HuH-7 (cell line): ENCODE measurements at places on chromosomes 7 and 10.
A peak's percentile ranks its signal among the peaks of the same experiment; 100 is the strongest.

DNA sequence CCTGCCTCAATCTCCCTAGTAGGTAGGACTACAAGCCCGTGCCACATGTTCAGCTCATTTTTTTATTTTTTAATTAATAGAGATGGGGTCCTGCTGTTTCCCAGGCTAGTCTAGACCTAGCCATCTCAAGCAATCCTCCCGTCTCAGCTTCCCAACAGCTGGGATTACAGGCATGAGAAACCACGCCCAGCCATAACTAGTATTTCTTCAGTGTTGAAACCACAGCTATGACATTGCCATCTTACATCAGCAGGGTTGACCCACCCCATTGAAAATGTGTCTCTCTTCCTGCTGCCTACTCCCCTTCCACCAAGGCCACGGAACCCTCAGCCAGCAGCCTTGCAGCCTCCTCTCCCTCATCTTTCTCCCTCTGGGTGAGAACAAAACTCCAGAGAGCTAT is 62.1 kb upstream of the ZNF746 start:
- DNase-seq = no peak

- DNase-seq = no peak
Measured at GRCh38 chr7:95578299-95578855, 17.9 kb downstream of the PDK4 start.

- DNase-seq = no peak
Measured at GRCh38 chr7:29763266-29763665, 43.0 kb upstream of the WIPF3 start.

- DNase-seq = no peak
Measured at GRCh38 chr10:100362570-100363496, 15.8 kb downstream of the SCD start.

- no peak for DNase-seq
Measured at GRCh38 chr10:91761721-91762120, 36.5 kb upstream of the TNKS2 start.

- no peak for DNase-seq
Measured at GRCh38 chr7:116354171-116354545, 143.8 kb downstream of the TES start.

DNA sequence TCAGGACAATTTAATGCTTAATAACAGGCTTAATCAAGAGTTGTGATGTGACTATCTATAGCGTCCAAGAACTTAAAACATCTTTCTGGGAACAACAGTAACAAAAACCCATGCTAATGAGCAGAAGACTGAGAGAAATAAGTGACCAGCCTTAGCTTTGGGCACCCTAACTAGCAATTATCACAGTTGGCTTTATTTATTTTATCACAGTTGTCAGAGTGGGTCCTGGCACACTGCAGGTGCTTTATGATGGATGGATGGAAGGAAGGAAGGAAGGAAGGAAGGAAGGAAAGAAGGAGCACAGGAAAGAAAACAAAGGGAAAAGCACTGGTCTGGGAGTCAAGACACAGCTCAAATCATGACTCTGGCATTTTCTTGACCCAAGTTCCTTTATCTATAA is 181.1 kb downstream of the SKAP2 start:
- no peak for DNase-seq

DNA sequence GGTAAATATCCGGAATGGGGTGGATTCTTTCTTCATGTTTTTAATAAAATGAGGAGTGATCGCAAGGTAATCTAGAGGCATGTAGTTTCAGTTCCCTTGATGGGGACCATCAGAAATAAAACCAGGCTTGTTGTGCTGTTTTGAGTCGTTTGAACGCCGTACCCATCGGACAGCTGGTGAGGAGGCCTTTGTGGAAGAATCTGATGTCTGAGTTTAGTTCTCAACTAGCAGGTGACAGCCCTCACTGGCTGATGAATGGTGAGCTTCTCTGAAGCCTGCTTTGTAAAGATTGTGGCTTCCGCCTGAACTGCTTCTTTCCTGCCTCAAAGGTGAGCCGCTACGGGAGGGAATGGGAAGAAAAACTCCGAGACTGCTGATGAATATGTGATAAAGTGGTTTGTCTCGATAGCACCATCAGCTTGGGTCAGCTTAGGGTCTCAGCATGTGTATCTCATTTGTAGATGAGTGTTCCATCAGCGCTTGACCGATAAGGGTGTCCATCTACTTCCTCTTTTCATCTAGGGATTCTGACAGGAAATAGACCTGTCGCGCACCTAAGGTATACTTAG is 977 bp downstream of the TMEM248 start:
- DNase-seq = peak; percentile 45

GRCh38 chr10:107081644-107082043 is 82.9 kb downstream of the SORCS1 start:
- no peak for DNase-seq

DNA sequence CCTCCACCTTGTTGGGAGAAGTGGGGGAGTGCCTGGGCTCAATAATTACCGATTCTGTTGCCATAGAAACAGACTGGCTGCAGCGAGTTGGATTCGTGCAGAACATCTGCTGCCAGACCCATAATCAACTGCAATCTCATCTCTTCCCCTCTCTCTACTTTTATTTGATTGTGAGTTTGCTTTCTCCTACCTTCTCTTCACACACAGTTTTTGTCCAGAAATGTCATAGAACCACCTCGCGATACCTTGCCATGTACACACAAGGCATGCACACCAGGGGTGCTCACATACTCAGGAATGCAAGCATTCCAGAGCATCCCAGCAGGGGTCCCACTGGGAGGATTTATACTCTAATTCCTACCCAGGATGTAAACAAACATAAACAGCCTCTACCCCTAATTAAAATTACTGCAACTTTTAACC is 262.2 kb upstream of the AOAH start:
- peak; percentile 59 for DNase-seq

DNA sequence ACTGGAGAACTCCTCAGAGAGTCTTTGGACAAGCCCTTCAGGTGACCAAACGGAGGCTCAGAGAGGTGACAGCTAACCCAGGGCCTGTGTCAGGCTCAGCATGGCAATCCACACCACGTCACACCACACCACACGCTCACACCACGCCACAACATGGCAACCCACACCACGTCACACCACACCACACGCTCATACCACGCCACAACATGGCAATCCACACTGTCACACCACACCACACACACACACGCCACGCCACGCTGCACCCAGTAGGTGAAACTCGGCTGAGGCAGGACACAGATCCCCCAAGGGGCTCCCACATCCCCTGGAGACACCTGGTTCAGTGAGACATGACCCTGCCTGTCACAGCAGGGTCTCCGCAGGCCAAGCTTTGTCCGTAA is 107.3 kb downstream of the PDGFA start:
- no peak for DNase-seq

GRCh38 chr7:40822861-40823260 is 688.1 kb downstream of the SUGCT start:
- DNase-seq = no peak

DNA sequence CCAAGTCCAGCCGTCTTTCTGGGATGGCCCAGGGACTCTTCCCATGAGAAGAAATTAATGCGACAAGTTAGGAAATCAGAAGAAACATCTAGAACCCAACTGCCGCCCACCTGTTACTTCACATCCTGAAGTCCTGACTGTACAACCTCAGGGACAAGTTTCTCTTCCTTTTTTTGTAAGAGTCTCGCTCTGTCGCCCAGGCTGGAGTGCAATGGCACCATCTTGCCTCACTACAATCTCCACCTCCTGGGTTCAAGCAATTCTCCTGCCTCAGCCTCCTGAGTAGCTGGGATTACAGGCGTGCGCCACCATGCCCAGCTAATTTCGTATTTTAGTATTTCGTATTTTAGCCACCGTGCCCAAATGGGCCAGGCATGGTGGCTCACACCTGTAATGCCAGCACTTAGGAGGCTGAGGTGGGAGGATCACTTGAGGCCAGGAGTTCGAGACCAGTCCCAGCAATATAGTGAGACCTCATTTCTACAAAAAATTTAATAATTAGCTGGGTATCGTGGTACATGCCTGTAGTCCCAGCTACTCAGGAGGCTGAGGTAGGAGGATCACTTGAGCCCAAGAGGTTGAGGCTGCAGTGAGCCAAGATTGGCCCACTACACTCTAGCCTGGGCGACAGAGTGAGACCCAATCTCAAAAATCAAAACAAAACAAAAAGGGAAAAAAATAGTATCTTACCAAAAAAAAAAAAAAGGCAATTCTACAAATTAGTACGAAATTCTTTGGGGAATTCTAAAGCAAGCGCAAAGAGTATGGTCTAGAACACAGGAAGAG is 20.8 kb downstream of the LAT2 start:
- DNase-seq = no peak

- DNase-seq = no peak
Measured at GRCh38 chr7:124553502-124553901, 212.1 kb downstream of the GPR37 start.

DNA sequence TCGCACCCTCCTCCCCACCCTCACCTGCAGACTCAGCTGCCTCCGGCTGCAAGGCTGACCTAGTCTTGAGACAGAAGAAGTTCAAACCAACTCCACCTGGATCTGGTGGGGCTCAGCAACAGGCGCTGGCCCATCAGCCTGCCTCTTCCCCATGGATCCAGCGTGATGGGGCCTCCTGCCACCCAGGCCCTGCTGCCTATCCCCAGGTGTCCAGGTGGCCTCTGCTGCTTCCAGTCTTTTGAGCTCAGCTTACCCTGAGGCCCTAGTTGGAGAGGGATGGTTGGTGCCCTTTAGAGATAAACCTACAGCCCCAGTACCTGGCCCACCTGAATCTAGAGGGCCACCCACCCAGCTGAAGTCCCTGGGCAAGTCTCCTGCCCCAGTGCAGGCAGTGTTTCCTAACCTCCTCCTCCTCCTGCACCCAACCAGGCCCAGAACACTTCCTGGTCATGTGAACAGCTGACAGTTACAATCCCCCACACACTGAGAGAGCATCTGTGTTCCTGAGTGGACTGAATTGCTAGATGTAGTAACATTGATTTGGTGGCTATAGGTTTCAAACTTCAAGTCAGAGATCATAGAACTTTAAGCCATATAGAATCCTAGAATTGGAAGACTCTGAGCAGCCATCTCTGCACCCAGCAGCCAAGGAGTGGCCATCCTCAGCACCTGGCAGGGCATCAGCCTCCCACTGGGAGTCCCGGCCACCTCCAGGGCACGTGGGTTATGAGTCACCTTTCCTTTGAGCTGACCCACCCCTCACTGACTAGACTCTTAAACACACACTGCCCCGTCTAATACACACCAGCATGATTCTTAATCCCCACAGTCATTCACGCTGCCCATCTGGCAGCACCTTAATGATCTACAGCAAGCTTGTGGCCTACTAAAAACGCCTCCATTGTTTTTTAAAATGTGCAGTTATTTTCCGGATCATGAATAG is 51.9 kb downstream of the ALOX5 start:
- no peak for DNase-seq

- DNase-seq = no peak
Measured at GRCh38 chr7:30700941-30701340, 18.7 kb upstream of the CRHR2 start.

DNA sequence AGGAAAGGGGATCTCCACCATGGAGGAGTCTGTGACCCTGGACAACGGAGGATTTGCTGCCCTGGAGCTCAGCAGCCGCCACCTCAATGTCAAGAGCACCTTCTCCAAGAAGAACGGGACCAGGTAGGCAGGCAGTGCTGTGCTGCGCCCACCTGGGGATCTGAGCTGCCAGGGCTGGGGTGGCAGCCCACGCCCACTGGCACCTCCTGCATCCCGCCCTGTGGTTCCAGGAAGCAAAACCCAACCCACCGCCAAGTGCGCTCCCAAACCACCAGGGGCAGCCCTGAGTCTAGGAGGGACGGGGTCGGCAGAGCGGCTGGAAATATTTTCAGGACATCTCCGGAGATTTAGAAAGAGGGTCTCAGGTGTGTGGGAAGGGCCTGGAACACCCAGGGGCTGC is 440.3 kb upstream of the FOXK1 start:
- no peak for DNase-seq

DNA sequence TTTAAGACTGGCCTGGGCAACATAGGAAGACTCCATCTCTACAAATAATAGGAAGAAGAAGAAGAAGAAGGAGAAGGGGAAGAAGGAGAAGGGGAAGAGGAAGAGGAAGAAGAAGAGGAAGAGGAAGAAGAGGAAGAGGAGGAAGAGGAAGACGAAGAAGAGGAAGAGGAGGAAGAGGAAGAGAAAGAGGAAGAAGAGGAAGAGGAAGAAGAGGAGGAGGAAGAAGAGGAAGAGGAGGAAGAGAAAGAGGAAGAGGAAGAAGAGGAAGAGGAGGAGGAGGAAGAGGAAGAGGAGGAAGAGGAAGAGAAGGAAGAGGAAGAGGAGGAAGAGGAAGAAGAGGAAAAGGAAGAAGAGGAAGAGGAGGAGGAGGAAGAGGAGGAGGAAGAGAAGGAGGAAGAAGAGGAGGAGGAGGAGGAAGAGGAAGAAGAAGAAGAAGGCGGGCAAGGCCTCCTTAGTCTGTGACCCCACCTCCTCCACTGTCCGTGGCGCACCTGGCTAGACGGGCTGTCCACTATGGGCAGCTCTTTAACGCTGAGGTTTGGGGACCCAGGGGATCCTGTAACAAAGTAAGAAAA is 28.8 kb upstream of the ZFAND2A start:
- DNase-seq = no peak

DNA sequence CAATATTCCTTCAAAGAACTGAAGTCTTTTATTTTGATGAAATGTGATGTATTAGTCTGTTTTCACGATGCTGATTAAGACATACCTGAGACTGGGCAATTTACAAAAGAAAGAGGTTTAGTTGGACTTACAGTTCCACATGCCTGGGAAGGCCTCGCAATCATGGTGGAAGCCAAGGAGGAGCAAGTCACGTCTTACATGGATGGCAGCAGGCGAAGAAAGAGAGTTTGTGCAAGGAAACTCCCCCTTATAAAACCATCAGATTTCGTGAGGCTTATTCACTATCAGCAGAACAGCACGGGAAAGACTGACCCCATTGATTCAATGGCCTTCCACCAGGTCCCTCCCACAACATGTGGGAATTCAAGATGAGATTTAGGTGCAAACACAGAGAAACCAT is 750.3 kb upstream of the KCND2 start:
- DNase-seq = no peak

DNA sequence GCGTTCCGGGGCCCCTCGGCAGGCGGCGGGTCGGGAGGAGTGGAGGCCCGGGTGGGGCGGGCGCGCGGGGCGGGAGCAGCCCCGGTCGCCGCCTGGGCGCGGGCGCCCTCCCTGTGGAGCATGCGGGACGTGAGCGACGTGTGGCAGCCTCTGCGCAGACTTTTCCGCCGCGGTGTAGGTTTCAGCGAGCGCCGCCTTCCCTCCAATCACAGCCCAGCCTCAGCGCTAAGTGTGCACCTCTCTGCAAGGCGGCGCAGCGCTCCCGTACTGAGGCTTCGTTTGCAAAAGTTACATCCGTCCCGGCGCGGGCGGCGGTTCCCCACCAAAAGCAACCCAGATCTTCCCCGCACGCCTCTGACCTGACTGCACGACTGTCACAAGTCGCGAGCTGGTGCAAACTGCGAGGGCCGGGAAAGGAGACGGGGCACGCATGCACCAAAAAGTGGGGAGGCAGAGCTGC is 1.2 kb upstream of the PFKFB3 start:
- peak; percentile 84 for DNase-seq

- no peak for DNase-seq
Measured at GRCh38 chr10:61692447-61693010, 29.8 kb downstream of the CABCOCO1 start.
